ENCODE measurements at places on chromosomes 16 and 17.

DNA sequence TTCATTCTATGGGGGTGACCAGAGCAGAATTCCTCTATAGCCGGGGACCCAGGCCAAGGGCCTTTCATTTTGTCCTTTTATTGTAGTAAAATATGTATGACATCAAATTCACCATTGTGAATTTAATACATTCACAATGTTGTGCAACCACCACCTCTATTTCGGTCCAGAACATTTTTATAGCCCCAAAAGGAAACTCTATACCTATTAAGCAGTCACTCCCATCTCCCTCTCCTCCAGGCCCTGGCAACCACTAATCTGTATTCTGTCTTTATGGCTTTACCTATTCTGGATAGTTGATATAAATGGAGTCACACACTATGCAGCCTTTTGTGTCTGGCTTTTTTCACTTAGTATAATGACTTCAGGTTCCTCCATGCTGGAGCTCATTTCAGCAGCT lies 9.7 kb upstream of the TNS4 start:
- DNase-seq, result no peak

- peak; percentile 43 for DNase-seq
Observed at GRCh38 chr17:39573447-39574298, 34.0 kb downstream of the NEUROD2 start.

GRCh38 chr17:82012261-82012639 lies 10.4 kb downstream of the CENPX start:
- DNase-seq, result no peak

GRCh38 chr17:62751060-62751691 lies 56.9 kb downstream of the MARCHF10 start:
- no peak for DNase-seq

DNA sequence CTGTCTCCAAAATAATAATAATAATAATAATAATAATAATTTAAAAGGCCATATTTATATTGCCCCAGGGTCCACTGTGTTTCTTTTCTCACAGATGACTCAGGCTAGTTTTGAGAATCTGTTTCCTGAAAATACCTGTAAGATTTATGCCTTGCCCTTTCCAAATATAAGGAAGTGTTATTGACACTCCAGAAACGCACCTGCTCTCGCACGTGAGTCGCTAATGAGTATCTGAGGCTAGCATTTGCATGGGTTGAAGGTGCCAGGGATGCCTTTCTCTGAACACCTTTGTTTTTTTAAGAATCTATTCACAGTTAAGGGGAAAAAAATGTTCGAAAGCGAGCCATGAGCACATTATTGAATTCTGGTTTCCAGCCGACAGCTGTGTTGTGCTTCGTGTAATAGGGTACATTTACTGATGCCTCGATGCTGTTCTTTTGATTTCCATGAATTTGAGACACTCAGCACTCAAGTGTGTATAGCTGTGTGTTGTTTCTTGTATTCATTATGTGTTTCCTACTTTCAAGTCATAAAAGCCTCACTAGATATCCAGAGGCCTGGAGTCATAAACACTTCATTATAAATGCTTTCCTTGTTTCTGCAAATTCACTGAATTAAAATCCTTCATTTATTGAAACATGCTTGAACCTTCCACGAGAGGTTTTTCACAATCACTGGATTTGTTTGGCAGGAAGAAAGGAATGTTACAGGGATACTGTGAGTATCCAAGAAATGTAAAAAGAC lies 45.0 kb upstream of the NOL11 start:
- DNase-seq, result no peak

DNA sequence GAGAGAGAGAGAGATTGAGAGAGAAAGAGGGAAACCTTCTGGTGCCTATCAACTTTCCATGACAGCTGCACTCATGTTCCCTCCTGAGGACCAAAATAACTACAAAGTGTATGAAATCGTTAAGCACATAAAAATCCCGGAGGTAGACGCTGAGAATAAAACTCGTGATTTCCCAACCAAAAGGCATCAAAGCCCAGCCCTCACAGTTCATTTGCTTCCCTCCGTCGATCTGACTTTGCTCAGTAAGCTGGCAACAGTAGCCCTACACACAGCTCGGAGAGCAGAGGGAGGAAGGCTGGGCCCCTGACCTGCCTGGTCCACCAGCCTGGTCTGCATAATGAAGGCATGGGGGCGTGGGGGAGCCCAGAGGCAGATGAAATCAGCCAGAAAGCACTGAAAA lies 273.9 kb upstream of the ZFHX3 start:
- DNase-seq, result no peak

GRCh38 chr16:66030036-66030435 lies 336.5 kb upstream of the CDH5 start:
- DNase-seq, result no peak

DNA sequence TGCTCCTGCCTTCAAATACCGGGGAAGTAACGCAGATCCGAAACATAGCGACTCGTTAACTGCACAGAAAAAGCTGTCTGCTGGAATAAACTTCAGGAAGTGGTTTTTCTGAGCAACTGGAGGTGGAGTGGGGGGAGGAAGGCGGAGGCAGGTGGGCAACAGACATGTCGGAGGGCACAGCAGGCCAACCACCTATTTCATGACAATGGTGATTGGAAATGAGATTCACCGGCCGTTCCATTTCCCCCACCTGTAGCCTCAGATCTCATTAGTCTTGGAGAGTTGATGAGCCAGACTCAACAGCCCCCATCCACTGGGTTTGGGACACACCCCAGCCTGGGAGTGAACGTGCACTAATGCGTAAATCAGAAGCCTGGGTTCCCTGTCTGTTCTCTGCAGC lies 7.7 kb upstream of the PECAM1 start:
- no peak for DNase-seq

GRCh38 chr17:64384253-64385186 lies 6.1 kb downstream of the PECAM1 start:
- DNase-seq, result no peak

DNA sequence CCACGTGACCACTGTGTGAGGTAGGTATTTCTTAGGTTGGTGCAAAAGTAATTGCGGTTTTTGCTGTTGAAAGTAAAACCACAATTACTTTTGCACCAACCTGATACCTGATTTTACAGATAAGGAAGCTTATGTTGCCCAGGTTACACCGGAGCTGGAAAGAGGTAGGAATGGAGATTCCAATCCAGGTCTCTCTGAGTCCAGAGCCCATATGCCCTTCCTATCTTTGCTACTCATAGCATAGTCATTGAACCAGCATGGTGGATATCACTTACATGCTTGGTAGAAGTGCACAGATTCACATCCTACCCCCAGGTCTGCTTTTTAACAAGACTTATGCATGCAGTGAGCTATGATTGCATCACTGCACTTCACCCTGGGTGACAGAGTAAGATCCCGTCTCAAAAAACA lies 61.8 kb downstream of the ARSG start:
- DNase-seq, result no peak

DNA sequence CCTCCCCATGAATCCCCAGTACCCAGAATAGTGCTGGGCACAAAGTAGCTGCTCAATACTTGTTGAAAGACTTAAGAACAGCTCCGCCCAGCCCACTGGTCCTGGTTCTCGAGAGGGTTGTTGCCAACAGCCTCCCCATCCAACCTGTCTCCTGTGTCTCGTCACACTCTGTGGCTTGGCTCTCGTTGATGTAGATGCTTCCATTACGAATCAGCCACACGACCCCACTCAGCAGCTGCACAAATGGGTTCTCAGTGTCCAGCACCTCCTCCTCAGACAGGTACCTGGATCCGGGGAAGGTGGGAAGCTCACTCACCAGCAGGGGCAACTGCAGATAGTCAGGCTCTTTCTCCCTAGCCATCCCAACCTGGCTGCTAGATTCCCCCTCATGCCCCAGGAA lies 2.1 kb downstream of the NAGPA start:
- DNase-seq, result no peak

DNA sequence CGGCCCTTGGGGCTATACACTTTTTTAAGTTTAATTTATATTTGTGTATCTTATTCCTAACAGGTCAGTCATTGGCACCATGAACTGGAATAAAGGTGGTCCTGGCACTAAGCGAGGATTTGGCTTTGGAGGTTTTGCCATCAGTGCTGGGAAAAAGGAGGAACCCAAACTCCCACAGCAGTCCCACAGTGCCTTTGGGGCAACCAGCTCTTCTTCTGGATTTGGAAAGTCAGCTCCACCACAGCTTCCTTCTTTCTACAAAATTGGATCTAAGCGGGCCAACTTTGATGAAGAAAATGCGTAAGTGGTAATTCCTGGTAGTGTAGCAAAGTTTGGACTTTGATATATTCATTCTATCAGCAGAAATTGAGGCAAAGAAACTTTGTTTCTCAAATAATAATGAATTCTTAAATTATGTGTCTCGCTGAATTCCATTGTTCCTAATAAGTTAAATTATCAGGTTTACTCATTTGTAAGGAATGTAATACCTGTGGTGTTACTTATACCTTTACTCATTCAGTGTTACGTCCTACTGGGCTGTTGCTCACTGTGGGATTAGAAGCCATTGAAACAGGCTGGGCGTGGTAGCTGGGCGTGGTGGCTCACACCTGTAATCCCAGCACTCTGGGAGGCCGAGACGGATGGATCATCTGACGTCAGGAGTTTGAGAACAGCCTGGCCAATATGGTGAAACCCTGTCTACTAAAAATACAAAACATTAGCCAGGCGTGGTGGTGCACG lies 13.2 kb downstream of the DDX42 start:
- DNase-seq, result no peak

DNA sequence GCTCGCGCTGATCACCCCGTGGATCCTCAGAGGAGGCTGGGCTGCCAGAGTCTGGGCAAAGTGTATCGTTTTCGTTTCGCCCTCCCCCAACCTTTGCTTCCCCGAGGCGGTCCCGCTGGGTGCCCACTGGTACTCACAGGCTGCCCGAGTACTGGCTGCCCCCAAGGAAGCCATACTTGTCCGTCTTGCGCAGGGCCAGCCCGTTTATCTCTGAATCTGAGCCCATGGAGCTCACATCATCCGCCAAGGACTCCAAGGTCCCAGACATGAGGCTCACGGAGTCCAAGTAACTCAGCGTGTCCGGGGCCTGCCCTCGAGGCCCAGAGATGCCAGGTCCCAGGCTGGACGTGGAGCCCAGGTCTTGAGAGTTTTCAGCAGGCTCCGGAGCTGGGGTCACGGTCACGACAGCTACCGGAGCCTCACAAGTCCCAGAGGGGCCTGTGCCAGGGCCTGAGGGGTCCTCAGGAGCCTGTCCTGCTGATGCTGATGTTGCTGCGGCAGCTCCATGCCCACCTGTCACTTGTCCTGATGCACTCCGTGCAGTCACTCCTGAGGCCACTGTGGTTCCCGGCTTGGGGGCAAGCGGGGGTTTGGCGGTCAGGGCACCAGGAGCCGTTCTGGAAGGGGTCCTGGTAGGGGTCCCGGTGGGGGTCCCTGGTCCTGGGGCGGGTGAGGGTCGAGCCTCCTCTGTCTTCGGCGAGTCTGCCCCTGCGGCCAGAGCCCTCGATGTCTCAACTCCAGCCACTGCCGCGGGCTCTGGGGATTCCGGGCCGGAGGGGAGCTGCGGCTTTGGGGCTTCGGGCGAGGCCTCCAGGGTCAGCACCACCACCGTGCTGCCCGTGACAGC lies 980 bp downstream of the TBC1D10B start:
- peak; percentile 19 for DNase-seq

- DNase-seq, result no peak
Observed at GRCh38 chr17:50523208-50523607, 9.3 kb upstream of the EPN3 start.

DNA sequence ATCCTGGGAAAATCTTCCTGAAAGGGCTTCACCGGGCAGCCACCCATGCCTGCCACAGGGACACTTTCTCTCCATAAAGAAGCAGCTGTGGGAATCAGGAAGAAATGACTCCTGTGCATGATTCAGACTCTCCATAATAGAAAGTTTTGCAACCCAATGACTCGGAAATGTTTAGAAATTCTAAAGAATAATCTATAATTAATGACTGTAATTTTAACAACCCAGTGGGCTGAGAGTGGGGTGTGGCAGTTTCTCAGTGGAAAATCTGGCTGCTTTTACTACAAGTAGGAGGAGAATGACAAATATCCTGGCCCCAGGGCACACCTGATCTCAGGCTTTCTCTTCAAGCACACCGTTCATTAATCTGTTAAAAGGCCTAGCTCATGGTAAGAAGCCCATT lies 25.7 kb downstream of the IRF8 start:
- DNase-seq, result peak; percentile 55

GRCh38 chr16:78353640-78354275 lies 254.3 kb downstream of the WWOX start:
- no peak for DNase-seq

DNA sequence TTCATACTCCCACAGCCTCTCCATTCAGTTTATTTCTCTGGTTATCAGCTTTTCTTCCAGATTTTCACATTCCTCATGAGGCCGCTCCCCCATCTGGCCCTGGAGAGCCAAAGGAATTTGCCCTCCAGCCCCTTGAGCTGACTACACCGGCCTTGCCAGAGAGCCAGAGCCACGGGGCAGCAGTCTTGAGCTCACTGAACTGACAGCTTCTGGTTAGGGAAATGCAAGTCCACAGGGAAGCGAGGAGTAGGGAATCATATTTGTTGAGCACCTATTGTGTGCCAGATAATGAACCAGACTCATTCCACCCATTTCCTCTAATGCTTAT lies 102.4 kb downstream of the ABCC12 start:
- no peak for DNase-seq

DNA sequence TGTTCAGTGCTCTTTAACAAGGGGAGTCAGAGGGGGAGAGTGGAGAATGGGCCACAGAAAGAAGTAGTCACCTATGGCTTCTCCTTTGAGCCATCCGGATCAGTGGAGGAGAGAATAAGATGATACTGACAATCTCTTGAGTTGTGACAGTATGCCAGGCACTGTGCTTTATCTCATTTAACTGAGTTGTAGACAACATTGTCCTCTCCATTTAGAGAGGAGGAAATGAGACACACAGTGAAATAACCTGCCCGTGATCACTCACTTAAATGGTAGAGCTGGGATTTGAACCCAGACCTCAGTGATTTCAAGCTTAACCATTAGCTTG lies 17.8 kb upstream of the EEF2K start:
- DNase-seq, result no peak

- peak; percentile 30 for DNase-seq
Observed at GRCh38 chr17:57879437-57880085, 29.7 kb upstream of the MRPS23 start.

DNA sequence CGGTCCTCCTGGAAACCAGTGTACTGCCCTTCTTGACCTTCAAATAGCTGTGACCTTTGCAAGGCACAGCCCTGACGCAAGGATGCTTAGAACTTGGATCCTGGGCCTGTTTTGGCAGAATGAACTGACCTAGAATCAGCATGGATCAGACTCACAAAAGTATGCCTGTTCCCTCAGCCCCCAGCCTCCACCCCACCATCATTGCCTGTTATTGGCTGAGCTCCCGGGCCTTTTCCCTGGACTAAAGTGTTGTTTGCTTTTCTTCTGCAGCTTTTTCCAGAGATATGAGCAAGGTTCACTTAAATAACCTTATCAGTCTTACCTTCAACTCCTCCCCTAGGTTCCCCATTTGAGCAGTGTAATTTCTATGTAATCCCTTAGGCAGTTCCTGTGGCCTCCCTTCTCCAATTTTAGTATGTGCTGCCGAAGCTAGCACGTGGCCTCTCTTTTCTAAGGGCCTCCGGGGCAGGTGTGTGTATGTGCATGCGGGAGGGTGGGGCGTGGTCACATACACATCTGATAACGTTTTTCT lies 347.4 kb downstream of the MAF start:
- no peak for DNase-seq

- DNase-seq, result no peak
Observed at GRCh38 chr17:28178800-28179199, 136.3 kb downstream of the NLK start.

GRCh38 chr16:68190736-68191510 lies 45.0 kb downstream of the ESRP2 start:
- DNase-seq, result no peak

All from activated CD4-positive, alpha-beta T cell treated with anti-CD3 and anti-CD28 coated beads, Interleukin-2, amount 50 U/mL, for 48 hours (primary cell).